Urinary bladder (tissue), 4 donors: ENCODE measurements at places on chromosomes 7 and 10.

DNA sequence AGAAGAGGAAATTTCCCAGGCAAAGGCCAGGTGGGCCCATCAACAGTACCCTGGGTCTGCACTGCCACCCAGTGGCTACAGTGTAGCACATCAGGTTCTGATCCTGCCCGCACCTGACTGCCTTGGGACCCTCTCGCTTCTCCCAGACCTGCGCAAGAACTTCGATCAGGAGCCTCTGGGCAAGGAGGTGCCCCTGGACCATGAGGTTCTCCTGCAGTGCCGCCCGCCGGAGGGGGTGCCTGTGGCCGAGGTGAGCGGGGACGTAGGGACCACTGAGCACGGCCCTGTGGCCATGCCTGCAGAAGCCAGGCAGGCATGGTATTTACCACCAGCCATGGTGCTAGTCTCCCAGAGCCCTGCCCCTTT lies 33.9 kb upstream of the SLC29A3 start:
- no peak for DNase-seq

DNA sequence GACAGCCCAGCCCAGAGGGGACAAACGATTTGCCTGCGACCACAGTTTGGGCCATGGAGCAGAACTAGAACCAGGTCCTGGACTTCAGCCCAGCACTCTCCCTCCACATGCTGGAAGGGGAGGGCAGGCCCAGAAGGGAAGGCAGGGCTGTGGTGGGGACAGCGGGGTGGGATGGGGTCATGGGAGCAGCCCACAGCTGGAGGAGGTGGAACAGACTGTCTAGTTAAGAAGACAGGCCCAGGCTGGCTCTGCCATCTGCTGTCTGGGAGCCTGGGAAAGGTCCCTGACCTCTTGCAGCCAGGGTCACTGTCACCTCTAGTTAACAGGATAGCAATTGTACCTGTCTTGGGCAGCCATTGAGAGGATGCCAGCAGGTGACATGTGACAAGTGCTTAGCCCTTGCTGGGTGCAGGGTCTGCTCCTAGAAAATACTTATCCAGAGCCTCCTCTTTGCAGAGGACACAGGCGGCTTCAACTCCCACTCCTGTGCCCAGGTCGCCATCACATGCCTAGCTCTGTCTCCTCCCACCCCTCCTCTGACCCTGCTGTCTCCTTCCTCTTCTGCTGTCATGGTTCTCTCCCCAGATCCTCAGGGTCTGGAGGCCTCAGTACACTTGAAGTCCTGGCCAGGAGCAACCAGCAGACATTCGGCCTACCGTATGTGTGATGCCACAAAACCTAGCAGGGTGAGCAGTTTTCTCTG lies 37.0 kb upstream of the CHST15 start:
- no peak for DNase-seq

DNA sequence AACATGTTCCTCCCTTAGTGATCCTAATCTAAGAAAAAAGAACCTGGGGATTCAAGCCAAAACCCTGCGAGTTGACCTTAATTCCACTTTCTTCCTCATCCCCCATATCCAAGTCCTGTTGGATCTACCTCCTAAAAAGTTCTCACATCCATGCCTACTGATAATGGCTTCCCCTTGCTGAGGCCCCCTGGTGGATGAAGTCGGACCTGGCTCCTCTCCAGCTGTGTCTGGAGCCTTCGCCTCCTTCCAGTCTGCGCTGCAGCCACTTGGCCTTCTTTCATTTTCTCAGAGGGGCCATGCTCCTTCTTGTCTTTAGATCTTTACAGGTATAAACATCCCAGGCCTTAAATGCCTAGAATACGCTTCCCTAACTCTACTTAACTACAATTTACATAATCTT lies 8.1 kb downstream of the PDE1C start:
- DNase-seq: peak; percentile 53

GRCh38 chr10:132787495-132788179 lies 1.7 kb upstream of the NKX6-2 start:
- DNase-seq: no peak

DNA sequence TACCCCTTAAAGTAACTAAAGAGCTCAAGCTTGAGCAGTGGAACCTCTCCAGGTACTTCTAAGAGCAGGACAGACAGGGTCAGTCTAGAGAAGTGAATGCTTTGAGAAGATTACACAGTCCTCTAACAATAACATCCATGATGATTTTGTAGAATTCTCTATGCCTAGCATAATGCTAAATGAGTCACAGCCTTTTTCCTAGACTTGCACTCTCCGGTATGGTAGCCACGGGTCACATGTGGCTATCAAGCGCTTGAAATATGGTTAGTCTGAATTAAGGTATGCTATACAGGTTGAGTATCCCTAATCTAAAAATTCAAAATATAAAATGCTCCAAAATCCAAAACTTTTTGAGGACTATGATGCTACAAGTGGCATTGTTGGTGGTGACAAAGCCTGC lies 166.6 kb upstream of the MKLN1 start:
- DNase-seq: no peak

DNA sequence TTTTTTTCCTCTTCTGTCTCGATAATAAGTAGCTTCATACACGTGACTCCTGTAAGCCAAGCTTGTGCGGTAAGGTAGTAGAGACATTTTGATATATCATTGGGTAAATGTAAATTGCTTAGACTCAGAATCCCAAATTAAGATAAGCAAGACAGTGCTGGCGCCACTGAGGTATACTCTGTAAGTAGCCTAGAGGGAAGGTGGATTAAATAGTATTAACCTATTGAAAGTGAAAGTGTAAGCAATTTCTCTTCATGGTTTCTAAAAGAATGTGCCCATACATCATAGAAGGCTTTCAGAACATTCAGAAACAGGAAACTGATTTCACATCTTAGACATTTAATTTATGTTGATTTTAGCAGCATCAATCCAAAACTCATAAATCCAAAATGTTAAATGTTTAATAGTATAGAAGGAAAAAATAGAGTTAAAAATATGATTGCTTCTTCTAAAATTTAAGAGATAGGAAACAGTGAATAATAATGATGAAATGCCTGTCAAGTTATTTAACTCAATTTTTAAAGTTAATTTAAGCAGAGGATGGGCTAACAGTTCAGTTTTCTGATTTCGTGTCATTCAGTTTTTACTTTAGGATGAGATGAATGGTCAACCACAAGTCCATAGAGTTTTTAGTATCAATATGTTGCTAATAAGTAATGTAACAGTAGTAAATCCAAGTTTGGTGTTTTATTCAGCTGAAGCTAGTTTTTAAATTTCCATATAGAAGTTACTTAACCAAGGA lies 36.8 kb downstream of the LRRC72 start:
- no peak for DNase-seq

DNA sequence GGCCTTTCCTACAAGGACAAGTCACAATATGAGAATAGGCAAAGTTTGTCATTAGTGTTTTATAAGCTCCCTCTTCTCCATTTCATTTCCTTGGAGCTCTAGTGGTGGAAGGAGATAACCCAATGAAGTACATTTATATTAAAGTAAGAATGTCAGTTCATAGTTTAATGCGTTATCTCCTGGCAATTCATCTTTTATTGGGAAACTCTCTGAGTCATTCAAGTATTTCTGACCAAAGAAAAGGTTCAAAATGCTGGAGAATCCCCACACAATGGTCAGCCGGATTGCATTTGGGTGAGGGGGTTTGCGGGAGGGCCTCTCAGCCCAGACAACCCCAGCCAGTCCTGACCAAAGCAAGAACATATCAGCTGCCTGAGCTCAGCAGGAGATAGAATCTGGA lies 321.5 kb upstream of the NRP1 start:
- no peak for DNase-seq

DNA sequence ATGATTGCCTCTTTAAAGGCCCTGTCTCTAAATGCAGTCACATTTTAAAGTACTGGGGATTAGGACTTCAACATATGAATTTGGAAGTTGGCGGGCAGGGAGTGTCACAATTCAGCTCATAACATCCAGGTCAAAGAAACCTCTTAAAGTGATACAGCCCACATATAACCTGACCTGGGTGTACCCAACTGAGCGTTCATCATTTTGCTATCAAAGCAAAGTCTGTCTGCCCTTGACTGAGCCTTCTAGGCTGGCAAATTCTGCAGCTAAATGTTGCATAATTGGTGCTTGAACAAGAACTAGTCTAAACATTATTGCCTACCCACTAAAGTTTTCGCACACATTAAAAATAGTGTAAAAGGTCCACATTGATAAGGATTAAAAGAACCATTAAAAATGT lies 3.7 kb downstream of the MSRB2 start:
- DNase-seq: no peak

GRCh38 chr10:110815354-110816004 lies 56.2 kb upstream of the PDCD4 start:
- DNase-seq: no peak

DNA sequence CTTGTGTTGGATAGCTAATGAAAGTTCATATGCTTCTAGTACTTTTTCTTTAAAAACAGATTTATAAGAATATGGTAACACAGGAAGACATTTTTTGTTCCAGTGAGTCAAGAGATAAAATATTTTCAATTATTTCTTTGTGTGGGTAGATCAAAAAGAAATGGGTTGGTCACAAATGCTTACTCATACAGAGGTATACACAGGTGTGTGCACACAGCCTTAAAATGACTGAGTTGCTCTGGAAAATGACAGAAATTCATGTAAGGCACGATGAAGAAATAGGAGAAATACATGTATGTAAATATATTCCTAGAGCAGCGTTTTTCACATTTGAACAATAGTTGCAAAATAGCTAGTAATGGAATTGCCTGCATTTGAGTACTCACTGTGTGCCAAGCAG lies 66.0 kb downstream of the ST7 start:
- no peak for DNase-seq

DNA sequence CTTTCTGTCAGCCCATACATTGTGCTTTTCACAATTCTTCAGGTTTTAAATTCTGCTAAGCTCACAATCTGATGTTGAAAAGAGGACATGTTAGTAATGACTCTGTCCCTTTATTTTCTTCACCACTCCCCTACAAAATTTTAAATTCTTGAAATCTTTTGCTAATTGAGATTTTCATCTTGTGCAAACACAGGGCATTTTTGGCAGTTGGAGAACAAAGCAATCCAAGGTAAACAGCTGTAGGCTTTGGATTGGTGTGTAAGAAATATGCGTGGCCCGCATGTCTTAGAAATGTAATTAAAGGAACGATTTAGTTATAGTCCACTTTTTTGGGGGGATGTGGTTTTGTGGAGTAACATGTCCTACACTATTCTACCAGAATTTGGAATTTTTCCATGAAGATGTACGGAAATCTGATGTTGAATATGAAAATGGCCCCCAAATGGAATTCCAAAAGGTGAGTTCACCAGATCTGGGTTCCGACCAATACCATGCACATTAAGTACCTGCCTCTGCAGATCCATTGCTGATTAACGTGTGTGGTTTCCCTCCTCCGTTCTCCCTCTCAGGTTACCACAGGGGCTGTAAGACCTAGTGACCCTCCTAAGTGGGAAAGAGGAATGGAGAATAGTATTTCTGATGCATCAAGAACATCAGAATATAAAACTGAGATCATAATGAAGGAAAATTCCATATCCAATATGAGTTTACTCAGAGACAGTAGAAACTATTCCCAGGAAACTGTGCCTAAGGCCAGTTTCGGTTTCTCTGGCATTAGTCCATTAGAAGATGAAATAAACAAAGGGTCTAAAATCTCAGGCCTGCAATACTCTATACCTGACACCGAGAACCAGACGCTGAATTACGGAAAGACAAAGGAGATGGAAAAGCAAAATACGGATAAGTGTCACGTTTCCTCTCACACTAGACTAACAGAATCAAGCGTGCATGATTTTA lies 181.1 kb downstream of the ARHGAP21 start:
- DNase-seq: no peak

- DNase-seq: no peak
Measured at GRCh38 chr7:144063710-144064109, 5.9 kb upstream of the OR2A25 start.

DNA sequence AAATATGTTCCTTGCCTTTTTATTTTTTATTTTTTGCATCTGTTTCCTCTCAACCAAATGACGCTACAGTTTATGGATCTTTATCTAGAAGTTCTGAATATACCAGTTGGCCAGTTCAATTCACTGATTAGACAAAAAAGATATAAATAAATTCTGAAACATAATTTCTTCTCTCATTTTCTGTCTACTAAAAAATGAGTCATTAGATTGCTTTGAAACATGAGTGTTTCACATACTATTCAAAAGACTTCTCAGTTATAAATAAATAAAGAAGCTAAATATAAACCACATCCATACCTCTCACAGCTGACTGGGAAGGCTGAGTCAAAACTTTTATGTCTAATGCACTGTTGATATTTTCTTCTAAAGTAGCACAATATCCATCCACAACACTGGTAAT lies 97.6 kb upstream of the GPR22 start:
- DNase-seq: no peak
